ENCODE measurements at places on chromosomes 12 and 14.

- no peak for DNase-seq
Measured at GRCh38 chr12:114852976-114853529, 169.1 kb upstream of the TBX3 start.

DNA sequence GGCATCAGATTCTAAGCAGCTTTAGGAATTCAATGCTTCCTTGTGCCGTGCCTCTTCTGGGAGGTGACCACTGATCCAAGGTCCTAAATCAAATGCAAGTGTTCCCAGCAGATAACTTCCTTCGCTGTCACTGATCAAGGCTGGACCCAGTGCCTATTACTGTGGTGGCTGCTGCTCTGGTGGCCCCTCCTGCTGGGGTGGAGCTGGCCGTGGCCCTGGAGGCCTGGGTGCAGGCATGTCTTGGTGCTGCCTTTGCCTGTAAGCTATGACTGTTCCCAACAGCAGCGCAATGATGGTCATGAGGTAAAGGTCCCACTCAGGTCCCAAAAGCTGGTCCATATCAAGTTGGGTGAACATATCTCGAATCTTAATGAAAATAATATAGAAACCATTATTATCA, 56.8 kb downstream of the SEL1L start:
- no peak for DNase-seq

GRCh38 chr12:131421509-131422186, 289.2 kb upstream of the SFSWAP start:
- DNase-seq: no peak

DNA sequence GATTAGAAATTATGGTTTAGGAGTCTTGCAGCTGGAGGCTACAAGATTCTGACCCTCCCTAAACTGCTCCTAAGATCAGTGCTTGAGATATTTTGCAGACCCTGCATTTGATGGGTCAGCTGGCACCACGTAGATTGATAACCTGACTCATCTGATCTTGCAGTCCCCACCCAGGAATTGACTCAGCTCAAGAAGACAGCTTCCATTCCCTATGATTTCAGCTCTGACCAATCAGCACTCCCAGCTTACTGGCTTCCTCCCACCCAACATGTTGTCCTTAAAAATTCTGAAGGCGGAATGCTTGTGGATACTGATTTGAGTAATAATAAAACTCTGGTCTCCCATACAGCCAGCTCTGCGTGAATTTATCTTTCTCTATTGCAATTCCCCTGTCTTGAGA, 23.2 kb upstream of the MTHFD1 start:
- no peak for DNase-seq

- no peak for DNase-seq
Measured at GRCh38 chr14:71339650-71340415, 432.6 kb downstream of the PCNX1 start.

All from hippocampal formation (tissue), 2 donors.